T-helper 17 cell (primary cell): ENCODE measurements at places on chromosomes 4 and X.

GRCh38 chrX:1202251-1202650, 10.2 kb downstream of the CRLF2 start:
- no peak for DNase-seq

GRCh38 chr4:165096776-165097175, 15.9 kb downstream of the TMEM192 start:
- no peak for DNase-seq

GRCh38 chr4:113635739-113636437, 125.7 kb downstream of the CAMK2D start:
- no peak for DNase-seq

DNA sequence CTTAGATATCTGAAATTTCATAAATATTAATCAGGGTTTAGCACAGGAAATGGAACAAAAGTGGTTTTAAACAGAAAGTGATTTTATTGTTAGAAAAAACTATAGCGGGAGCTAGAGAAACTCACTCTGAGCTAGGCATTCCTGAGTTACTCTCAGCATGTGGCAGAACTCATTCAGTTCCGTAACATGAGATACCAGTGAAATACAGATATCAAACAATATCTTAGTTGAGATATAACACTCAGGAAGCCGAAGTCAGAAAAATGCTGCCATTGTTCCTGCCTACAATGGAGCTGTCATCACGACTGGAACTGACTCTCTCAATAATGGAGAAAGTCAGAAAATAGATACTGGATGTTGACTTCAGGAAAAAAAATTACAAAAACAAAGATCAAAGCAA, 1428.7 kb downstream of the PCDH18 start:
- no peak for DNase-seq

DNA sequence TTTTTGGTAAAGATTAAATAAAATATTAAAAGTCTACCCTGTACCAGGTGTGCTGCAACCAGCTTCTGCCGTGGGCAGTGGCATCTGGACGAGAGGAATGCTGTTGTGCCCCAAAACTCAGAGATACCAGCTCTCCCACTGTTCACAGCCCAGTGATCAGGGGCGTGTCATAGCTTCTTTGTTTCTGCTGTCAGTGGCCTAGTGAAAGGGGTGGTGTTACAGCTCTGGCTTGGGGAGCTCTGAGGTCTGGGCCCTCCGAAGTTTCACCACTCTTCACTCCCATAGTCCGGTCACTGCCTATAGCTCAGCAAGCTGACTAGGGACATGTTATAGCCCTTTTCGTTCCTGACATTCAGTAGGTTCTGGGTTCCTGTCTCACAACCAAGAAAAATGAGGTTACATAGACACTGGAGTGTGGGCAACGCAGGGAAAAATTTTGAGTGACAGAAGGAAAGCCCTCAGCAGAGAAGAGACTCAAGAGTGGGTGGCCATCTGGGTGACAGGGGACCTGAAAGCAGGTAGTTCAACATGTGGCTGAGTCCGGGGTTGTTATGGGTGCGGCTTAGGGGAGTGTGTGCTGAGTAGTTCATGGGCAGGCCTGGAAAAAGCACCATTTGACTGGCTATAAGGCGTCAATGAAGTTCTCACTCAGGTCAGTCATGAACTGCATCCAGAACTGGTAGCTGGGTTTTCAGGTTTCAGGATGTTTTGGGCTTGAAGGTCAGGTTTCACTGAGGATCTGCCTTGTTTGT, 1184.4 kb upstream of the PABPC4L start:
- no peak for DNase-seq

DNA sequence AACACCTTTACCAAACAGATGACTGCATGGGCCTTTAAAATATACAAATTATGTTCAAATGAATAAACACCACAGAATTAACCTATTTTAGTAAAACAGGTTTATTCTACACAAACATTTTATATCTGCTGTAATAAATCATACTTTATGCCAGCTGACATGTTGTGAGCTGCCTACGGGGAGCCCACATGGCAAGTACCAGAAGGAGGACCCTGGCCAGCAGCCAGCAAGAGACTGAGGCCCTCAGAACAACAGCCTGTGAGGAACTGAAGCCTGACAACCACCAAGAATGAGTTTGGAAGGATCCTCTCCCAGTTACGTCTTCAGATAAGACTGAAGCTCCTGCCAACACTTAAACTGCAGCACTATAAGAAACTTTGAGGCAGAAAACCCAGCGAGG, 377.0 kb downstream of the PDGFC start:
- DNase-seq = no peak

- no peak for DNase-seq
Measured at GRCh38 chr4:119980456-119980855, 86.2 kb downstream of the MAD2L1 start.
